Anterior cingulate cortex (tissue), 58 donors: ENCODE measurements at places on chromosomes 12 and 14.

DNA sequence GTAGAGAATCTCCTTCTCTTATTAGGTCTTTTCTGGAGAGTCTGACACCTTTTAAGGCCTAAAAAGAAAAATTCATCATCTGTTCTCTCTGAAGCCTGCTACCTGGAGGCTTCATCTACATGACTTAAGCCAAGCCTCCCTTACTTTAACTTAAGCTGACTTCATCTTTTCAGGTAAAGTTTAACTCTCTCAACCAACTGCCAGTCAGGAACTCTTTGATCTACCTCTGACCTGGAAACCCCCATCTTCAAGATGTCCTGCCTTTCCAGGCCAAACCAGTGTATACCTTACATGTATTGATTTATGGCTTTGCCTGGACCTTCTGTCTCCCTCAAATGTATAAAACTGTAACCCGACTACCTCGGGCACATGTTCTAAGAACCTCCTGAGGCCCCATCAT is 17.5 kb downstream of the GSTZ1 start:
- no peak for DNase-seq

DNA sequence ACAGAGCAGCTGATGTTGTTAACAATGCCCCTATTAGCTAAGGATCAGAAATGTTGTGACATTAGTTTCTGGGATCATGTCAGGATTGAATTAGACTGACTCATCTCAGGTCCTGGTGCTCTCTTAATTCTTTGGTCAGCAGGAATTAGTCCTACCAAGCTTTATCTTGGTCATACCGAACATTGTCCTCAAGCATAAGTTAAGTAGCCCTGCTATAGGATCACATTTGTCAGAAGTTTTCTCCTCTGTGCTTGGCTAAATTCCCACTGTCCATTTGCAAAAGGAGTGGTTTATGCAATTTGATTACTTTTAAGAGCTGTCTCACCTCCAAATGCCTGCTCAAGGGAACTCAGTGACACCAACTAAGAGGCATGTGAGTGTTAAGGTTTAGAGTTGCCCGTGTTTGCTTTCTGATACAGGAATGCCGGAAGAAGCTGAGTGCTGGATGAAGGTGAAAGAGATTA is 48.4 kb upstream of the IFNG-AS1 start:
- DNase-seq = no peak

- DNase-seq = no peak
These were observed 889.8 kb downstream of the TRHDE start for GRCh38 chr12:73161970-73162369.

GRCh38 chr12:132488127-132489077 is 1.5 kb upstream of the FBRSL1 start:
- DNase-seq = no peak

- no peak for DNase-seq
These were observed 851.4 kb upstream of the SEL1L start for GRCh38 chr14:82385048-82385447.

DNA sequence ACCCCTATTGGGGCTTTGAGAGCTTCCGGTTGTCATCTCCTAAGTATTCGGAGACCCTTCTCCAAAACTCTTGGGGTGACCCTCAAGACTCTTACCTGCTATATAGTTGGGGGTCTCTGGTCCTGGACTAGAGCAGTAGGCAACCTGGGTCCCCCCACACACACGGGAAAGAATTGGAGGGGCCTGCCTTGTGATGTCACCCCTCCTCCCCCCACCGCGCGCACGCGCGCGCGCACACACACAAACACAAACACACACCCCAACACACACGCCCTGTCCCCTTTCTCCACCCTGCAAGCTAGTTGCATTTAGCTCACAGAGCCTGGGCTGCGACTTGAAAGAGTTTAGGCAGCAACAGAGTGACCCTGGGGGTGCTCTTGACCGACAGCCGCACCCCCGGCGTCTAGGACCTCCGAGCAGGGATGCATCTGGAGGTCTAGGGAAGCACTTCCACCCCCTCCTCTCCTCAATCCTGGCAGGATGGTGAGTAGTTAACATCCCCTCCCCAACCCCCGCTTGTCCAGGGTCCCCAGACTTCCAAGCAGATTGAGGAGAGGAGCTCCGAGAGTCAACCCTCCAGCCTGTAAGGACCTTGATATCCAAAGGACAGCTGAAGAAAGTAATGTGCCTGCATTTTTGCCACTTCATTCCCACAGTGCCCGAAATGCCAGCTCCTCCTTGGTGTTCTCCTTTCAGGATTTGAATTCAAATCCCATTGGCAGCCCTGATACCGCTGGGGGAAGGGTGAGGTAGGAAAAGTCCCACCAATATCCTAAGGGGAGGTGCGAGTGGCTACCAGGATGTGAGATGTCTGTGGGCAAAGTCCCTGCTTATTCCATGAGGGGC is 1.4 kb upstream of the DNAJC14 start:
- DNase-seq = peak; percentile 83

DNA sequence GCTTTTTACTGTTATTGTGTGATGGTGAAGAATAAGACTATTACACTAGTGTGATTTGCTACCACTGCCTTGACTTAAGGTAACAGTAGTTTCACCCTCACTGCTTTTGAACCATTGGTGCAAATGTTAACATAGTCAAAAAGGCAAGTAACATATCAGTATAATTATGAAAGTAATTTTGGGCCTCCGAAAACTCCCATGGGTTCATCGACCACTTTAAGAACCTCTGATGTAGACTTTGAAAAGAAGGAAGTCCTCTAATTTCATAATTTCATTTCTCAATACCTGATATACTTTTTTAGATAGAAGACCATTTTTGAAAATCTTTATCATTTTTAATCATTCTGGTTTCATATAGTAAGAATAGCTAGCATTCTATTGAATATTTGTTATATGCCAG is 57.7 kb downstream of the ETNK1 start:
- no peak for DNase-seq

DNA sequence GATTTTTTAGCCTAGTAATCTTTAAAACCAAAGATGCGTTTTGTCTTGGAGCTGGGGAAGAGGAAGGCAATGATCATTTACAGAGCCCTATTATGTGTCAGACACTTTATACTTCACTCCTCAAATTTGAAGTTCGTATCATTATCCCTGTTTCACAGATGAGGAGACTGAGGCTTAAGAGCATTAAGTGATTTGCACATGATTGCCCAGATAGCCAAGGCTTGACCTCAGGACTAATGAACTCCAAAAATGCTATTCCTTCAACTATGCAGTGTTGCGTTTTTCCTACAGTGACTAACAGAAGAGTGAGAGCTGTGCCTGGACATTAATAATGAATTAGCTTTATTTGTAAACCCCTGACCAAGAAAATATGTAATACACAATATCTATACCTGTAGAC is 136.8 kb upstream of the EEA1 start:
- DNase-seq = no peak

DNA sequence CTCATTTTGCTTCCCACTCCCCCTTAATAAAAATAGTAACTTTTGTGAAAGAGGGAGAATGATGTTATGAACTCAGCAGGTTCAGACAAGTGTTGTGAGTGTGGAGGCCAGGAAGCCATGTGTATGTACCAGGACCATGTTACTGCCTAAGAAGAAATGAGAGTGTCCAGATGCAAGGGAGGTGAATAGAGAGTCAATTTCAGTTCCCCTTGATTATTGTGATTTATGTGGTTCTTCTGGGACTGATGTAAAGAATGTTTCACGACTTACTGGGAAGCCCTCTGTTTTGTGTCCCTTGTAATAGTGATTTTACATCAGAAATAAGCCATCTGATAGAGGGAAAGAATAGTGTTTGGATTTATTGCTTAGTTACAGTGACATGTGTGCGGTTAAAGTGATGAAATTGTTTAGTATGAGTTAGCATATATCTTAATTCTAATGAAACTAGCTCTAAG is 32.5 kb downstream of the FBXO34 start:
- no peak for DNase-seq

DNA sequence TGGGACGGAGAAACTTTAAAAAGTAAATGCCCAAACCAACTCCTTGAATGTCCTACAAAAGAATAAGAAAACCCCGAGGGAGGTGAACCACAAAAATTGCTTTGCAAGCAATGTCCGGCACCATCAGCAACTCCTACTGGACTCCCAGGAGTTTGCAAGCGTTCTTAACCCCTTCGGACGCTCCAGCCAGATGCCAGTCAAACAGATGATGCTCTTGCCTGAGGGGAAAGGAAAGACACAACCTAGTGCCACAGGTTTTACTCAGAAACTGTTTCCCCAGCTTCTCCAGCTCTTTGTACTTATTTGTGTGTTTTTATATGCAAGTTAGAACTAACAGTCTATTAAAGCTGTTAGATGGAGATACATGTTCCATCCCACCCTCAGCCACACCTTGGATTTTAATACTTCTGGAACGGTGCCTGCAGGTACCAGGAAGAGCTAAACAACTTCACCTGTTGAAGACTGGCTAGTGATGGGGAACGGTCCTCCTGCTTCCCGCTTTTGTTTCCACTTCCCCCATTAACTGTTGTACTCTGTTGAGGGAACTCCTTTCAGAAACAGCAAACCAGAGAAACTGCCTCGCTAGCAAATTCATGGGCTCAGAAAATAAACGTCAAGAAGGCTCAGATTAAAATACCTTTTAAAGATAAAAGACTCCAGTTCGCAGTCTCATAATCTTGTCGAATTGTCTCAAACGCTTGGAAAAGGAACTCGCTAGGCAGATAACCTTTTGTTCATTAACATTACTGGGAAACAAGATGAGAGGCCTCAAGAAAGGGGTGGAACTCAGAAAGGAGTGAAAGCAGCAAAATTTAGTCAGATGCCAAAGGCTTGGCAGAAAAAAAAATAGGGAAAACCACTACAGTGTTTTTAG is 1.1 kb upstream of the FERMT2 start:
- no peak for DNase-seq

DNA sequence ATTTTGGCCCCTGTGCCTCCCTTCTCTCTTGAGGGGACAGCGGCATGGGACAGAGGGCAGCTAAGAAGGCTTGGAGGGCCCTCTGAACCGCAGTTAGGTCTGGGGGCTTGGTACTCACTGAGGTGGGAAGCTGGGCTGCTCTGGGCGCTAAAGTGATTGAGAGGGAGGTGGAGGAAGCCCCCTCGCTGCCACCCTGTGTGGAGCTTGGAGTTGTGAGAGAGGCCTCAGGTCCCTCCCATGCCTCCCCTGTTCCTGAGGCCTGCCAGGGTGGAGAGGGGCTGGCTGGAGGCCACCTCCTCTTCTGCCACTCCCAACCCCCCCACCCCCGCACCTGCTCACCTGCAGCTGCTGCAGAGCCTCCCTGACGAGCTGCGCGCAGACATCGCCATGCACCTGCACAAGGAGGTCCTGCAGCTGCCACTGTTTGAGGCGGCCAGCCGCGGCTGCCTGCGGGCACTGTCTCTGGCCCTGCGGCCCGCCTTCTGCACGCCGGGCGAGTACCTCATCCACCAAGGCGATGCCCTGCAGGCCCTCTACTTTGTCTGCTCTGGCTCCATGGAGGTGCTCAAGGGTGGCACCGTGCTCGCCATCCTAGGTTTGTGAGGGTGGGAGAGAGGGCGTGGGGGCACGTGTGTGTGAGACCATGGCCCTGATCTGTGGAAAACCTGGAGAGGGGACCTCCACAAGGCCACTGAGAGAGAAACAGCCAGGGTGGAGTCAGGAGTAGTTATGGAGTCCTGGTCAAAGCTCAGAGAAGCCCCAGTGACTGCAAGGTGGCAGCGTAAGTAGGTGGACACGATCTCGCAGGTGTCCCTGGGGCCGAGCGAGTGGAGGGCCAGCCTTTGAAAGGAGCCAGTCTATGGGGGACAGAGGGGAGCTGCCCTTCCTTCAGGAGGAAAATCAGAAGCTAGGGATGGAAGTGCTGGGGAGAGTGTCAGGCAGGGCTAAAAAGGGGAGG is 11.2 kb downstream of the KCNH3 start:
- DNase-seq = no peak

- DNase-seq = no peak
These were observed 3.6 kb upstream of the BLTP3B start for GRCh38 chr12:100146252-100146651.

- no peak for DNase-seq
These were observed 155.5 kb upstream of the CCND2 start for GRCh38 chr12:4118017-4118510.

GRCh38 chr12:39502726-39503125 is 59.8 kb upstream of the KIF21A start:
- DNase-seq = no peak

DNA sequence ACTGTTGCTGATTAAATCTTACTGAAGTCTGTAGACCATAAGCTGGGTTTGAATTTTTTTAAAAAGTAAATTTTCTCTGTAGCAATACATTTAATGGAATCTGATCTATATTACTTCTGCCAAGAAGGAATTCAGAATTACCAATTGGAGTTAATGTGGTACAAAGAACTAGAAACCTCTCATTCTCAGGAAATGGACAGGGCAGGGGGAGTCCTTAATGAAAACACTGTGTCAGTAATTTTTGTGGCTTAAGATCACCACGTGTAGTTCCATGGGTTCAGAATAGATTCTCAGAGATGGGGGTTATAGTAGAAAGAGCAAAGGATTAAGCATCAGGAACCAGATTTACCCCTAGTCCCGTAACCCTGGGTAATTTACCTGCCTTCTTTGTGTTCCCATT is 30.3 kb downstream of the FBXL14 start:
- no peak for DNase-seq

DNA sequence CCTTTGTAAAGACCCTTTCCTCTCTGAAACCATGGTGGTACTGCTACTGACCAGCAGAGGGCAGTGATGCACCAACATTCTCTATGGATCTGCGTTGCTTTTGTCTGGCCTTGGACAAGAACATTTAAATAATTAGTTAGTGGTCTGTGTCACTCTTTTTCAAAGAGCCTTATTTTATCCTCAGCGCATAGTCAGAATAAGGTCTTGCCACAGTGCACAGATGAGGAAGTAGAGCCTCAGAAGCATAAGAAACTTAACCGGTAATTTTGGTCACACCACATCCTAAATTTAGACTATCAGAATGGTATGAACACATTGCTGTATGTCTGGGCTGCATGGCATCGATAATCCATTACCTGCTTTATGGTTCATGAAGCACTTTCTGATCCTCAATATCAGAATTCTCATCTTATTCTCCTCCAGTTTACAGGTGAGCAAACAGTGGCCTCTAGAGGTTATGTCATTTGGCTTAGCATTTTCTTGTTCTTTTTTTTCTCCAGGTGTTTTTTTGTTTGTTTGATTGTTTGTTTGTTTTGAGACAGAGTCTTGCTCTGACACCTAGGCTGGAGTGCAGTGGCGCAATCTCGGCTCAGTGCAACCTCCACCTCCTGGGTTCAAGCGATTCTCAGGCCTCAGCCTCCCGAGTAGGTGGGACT is 23.7 kb upstream of the IFT81 start:
- peak; percentile 35 for DNase-seq

DNA sequence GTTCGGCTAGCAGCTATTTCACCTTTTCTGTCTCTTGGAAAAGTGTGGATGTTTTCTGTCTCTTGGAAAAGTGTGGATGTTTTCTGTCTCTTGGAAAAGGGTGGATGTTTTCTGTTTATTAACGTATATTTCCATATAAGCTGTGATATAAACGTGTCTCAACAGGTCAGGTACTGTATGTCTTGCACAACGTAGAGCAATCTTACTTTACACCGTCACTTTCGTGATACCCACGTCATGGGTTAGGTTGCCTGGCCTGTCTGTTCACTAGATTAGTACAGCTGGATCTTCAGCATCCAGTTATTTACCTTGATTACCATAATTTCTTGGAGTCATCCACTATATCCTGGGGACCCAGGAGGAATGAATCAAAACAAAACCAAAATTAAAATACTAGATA is 14.1 kb downstream of the CLEC7A start:
- no peak for DNase-seq
